Activated CD4-positive, alpha-beta T cell treated with anti-CD3 and anti-CD28 coated beads, Interleukin-2, amount 50 U/mL, for 4 hours (primary cell): ENCODE measurements at places on chromosomes 6 and 20.
A peak's percentile ranks its signal among the peaks of the same experiment; 100 is the strongest.

DNA sequence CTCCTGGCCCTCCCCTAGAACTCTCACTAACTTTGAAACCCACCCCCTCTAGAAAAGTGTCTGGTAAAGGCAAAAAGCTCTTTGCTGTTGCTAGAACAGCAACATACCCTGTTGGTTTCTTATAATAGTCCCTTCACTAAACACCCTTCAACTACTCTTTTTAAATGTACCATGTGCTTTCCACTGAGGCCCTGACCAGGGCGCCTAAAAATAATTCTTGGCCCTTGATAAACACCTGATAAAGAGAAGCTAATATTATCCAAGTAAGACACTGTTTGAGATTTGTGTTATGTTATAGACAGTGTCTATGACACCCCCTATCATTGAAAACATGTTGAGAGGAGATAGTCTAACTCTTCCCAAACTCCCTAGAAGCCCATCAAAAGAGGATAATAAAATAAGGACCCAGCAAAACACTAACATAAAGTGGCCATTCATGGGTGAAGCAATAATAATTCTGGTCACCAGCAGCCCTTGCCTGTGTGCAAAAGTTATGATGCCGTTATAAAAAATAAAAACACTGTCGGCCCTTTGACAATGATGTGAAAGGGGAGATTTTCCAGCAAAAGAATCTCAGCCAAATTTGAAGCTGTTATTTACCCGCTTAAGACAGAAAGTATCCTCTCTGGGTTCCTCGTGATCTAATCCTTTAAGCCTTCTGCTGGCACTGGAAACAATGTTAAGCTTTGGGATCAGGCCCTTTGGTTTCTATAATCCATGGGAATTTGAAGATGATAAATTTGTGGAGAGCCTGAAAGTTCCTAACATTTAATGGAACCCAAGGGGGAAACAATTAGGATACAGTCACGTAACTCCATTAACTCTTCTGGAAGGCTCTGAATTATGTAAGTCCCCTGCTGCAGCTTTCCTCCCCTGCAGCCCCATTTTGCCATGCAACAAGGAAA is 122.6 kb upstream of the PLCB4 start:
- no peak for DNase-seq

- DNase-seq = no peak
Observed at GRCh38 chr6:127641905-127642304, 64.9 kb downstream of the C6orf58 start.

DNA sequence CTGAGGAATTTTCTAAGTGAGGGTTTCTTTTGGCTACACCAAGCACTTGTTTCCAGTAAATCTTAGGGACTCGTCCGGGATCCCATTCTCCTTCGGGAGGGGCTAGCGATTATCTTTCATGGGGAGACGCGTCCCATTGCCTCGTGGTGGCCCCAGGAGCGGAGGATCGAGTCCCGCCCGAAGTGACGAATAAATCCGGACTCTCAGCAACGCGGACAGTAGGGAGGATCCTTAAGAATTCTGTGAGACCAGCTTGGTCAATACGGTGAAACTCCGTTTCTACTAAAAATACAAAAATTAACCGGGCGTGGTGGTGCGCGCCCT is 69.1 kb upstream of the PRSS16 start:
- no peak for DNase-seq

DNA sequence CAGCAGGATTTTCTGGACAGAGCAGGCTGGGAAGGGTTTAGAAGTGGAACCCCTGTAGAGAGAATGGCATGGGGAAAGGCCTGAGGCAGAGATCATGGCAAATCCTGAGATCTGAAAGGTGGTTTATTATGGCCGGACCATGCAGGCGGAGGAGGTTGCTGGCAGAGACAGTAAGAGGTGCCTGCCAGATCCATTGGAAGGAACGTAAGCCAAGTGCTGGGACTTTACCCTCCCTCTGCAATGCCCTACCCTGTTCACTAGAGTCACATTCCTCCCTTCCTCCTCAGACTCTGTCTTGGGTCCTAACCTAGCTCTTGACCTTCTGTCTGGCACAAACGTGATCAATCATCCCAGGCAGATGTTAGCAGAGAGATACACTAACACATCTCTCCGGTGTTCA is 66.4 kb upstream of the SLC22A23 start:
- DNase-seq = no peak

GRCh38 chr6:54403096-54403495 is 94.9 kb downstream of the TINAG start:
- DNase-seq = no peak

- no peak for DNase-seq
Observed at GRCh38 chr20:61801857-61802442, 263.7 kb downstream of the TAF4 start.

GRCh38 chr6:136769759-136770158 is 22.5 kb downstream of the MAP3K5 start:
- DNase-seq = no peak

DNA sequence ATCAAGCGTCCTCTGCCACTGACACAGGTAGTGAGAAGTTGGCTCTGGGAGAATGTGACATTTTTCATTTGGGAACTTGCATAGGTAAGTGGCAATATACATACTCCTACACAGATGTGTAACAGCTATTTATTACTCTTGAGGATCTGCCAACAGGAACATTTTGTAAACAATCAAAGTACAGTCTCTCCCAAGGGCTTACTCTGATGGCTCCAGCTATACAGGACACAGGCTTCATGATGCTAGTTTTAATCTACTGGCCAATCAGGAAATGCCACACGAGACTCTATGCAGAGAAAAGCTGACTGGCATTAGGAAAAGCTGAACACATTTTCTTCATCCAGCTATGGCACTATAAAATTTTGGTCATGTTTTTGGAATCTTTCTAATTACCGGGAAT is 57.8 kb downstream of the POPDC3 start:
- no peak for DNase-seq

- DNase-seq = no peak
Observed at GRCh38 chr6:90403489-90404381, 107.1 kb upstream of the BACH2 start.

- DNase-seq = peak; percentile 81
Observed at GRCh38 chr6:32796848-32797776, 19.7 kb downstream of the HLA-DOB start.

GRCh38 chr6:166751051-166751595 is 124.1 kb upstream of the RPS6KA2 start:
- no peak for DNase-seq

- no peak for DNase-seq
Observed at GRCh38 chr20:40565682-40566040, 123.4 kb downstream of the MAFB start.

- DNase-seq = no peak
Observed at GRCh38 chr6:21158149-21158548, 435.4 kb upstream of the SOX4 start.

DNA sequence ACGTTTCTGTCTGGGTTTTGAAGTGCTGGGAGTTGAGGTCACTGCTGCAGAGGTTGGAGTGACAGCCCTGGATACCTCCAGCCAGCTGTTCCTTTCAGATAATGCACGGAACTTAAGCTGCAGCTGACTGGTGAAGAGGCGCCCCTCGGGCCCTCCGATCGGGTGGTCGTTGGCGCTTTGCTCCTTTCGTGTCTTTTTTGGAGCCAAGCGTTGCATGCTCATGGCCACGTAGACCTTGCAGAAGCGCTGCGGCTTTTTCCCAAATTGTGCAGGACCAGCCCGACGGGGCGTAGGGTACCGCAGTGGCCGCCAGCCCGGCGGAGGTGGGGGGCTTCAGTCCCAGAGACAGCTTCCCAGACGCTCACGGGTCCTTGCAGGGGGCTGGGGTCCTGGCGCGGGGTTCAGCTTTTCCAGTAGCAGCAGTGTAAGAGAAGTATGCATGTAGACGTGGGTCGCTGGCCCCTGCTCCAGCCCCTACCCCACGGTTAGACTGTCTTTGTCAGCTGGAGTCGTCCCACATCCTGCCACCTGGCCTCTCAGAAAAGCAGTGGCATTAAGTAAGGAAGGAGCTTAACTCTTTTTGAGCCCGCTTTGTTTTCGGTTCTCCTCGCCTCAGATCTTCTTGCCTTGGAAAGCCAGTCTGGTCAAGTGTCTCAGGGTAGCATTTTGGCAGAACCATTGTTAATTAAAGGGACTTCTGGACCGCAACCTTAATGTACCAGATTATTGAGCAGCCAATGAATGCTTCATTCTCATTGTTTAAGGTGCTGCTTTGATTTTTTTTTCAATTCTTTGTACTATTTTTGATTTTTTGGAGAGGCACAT is 838 bp downstream of the TNFAIP3 start:
- peak; percentile 34 for DNase-seq

GRCh38 chr6:20916086-20916485 is 381.8 kb downstream of the CDKAL1 start:
- DNase-seq = no peak

GRCh38 chr20:63462244-63462643 is 10.2 kb downstream of the KCNQ2 start:
- DNase-seq = no peak

DNA sequence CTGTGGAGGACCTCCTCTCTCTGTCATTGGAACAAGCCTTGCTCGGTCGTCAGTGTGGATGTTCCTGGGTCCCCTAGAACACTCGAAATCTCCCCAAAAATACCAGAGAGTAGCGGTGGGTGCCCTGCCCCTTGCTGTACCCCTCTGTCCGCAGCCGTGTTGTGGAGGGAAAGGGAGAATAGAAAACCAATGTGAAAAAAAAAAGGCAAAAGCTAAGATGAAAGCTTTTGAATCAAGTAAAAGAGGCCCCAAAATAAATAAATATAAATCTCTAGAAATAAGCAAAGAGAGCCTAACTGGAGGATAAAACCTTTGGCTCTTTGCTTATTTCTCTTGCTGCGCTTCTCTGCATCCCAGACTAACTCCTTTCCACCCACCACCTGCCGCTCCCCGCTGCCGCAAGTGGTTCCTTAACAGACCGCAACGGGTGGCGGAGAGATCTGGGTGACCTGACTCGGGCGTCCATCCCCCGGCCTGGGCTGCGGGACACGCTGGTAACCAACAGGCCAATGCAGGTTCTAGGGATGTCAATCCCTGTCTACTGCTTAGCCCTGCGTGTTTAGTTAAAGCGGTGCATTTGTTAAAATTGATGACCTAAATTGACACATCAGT is 110.0 kb downstream of the GPX5 start:
- no peak for DNase-seq

DNA sequence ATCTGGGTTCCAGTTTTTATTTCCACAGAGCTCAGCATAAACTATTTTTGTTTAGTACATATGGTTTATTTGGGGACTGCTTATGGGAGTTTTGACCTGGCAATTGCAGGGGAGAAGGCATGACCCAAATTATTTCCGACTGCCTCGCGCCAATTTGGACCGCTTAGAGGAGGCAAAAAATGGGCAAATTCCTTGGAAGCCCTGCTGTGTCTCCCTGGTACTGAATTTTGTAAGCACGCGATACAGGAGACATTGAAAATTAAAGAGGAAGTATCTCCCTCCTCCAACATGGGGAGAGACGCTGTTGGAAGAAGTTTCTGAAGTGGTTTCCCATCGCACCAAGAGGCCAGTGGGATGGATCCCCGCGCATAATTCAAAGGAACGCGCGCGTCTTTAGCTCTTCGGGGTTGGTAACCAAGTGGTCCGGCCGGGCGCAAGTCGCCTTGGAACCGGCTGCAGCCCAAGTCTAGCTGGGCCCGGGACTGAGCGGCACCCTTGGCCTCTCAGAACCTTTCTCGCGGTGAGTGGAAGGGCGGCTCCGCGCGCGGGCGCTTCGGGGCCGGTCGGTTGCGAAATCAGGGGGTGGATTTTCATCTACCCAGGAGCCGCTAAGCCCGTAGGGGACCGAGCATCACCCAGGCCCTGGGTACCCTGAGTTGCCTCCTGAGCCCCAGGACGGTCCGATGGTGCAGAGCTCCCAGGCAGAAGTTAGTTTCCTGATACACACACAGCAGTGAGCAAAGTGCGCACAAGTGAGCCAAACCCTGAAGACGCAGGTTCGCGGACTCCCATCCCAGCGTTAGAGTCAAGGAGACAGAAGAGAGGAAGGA is 6.2 kb downstream of the NKX2-2 start:
- DNase-seq = no peak

- DNase-seq = no peak
Observed at GRCh38 chr6:128657181-128657580, 136.8 kb upstream of the PTPRK start.

DNA sequence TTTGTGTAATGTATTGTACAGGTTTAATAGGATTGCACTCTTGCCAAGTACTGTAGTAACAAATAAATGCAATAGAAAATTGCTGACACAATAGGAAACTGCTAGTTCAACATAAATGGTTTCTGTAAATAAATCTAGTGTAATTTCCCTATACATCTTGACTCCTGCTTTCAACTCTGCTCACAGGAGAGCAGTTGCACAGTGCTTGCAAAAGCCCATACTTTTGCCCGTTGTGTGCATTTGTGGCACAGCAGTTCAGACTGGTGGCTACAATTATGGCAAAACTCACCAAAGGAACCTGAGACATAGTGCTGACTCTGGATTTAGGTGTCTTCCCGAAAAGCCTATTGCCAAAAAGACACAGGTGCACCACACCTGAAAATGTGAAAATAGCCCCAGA is 953.3 kb upstream of the SLC35B3 start:
- no peak for DNase-seq

- no peak for DNase-seq
Observed at GRCh38 chr6:15588971-15589634, 73.7 kb downstream of the DTNBP1 start.

GRCh38 chr6:82786248-82786647 is 279.4 kb downstream of the UBE3D start:
- no peak for DNase-seq

DNA sequence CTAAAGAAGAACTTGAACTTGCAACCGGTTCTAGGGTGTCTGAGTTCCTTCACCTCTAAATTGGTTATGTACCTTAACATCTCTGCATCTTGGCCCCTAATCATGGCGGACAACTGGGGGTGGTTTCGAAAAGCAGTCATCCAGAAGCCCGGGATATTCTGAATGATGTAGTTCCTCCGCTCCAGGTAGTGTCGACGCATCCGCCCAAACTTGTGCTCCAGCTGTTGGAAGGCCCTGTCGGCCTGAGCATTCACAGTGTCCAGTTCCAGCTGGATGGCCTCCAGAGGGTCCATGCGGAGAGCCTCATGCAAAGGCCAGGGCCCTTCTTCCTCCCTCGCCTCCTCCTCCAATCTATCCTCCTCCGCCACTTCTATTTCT is 887 bp downstream of the TSPYL1 start:
- DNase-seq = peak; percentile 6

DNA sequence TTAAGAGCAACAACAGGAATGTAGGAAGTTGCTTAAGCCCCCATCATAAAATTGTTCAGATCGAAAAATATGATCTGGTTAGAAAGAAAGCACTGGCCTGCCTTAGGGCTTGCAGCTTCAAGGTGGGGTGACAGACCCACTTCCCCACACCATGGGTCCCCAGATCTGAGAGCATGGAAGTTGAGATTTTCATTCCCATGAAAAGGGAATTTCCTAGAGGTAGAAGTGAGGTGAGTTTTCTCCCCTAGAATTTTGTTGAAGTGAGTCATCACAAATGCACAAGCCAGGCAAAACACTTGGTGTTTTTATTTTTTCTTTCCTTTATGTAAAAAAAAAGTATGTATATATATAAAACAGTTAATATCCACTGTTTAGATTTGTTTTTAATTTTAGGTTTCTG is 213.6 kb upstream of the SUPT3H start:
- DNase-seq = no peak
